ENCODE measurements at places on chromosomes 12 and 14.
A peak's percentile ranks its signal among the peaks of the same experiment; 100 is the strongest.

- peak; percentile 92 for DNase-seq
Measured at GRCh38 chr12:11658791-11659190, 9.3 kb downstream of the ETV6 start.

- DNase-seq, result peak; percentile 83
Measured at GRCh38 chr14:66974397-66975025, 214.7 kb upstream of the GARIN2 start.

DNA sequence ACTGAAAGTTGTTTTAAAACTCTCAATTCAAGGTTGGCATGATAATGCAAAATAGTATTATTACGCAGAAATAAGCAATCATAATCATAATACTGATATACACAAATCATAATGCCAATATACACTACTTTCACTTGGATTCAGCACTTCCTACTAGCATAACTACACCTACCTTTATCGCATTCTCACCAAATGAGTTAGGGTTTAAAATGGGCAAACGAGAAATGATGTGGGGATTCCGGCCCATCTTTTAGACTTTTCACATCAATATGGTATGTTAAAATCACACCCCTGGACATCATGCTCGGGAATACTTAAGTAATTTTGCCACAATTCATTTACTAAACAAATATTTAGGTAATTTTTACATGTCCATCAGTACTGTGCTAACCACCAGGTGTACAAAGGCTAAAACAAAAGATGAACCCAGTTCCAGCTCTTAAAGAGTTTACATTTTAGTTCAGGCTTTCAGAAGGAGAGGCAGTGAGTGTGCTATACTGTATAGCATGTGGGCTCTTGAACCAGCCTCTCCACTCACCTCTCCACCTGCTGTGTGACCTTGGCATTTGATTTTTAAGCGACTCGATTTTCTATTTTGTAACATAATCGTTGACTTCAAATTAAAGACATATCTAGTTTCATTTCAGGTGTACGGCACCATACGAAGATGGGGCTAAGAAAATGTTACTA, 1.1 kb upstream of the USP15 start:
- peak; percentile 20 for DNase-seq

GRCh38 chr12:90909069-90909770, 45.8 kb downstream of the CCER1 start:
- peak; percentile 73 for DNase-seq

- no peak for DNase-seq
Measured at GRCh38 chr14:83583201-83583600, 1946.7 kb upstream of the FLRT2 start.

DNA sequence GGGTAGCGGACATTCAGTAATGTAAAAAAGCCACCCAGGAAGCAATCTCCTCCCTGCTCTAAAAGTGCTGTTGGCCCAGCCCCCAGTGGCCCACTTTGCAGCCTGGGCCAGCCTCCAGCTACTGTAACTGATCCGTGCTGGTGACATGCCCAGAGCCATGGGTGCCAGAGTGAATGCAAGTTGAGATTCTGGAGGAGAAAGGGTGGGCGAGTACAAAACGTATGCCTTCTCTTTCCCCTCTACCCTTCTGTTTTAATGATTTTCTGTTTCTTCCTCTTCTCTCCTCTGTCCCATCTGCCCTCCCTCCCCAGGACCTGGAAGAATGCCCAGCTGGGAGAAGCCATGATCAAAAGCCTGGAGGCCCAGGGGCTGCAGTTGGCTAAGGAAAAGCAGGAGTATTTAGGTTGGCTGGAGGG, 16.9 kb downstream of the PLEKHD1 start:
- DNase-seq, result no peak
